ENCODE measurements at places on chromosomes 7 and 10.

DNA sequence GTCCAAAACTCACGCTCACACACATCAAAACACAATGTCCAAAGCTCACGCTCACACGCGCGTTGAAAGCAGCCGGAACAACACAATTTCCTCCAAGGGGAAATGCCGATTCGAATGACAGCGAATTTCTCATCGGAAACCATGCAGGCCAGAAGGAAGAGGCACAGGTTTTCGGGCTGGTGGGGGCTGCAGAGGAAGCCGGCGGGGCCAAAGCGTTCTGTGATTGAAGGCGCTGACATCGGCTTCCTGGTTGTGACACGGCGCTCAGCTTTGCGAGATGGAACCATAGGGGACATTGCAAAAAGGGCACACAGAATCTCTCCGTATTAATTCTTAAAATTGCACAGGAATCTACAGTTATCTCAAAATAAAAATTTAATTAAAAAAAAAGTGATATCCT is 61.3 kb downstream of the FOXL3 start:
- DNase-seq: peak; percentile 50

- no peak for DNase-seq
Measured at GRCh38 chr7:137545059-137545716, 201.7 kb upstream of the PTN start.

- DNase-seq: no peak
Measured at GRCh38 chr10:113069595-113069994, 119.5 kb downstream of the TCF7L2 start.

DNA sequence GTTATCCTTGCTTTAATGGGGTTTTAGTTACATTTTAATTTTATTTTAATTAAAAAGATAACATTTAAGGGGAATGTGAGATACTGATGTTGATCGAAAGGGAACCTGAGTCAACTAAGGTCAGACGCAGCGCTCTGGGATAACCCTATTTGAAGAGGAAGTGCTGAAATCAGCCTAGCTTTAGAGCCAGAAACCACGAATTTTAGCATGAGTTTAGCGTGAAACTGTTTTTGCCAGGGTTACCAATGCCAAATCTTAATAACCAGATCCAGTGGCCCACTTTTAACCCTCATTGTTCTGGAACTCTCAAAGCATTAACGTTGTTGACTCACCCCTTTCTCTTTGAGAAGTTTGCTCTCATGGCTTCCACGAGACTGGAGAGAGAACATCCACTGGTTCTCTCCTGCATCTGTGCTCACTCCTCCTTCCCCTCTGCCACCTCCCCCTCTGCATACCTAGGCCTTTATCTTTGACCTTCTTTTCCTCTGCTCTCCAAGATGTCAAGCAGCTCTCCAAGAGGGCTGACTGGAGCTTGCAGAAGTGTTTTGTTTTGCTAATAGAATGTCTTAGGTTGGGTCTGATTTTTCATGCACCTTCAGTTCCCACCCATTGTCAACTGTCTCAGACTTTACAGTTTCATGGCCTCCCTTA is 198.3 kb upstream of the CELF2 start:
- DNase-seq: no peak

DNA sequence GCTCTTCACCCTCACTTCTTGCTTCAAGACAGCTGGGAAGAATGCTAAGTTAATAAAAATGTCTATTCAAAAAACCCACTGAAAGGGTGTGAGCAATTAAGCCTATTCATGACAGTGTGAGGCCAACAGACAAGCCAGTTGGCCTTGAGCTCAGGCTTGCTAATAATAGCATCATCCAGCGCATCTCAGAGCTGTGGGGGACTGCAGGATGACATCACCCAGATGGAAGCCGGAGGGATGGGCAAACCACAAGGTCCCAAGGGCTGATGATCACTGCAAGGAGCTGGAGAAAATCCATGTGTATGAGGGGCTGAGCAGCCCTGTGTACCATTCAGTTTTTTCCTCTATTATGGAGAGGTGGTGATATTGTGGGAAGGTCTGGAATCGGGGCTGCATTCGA is 770.4 kb downstream of the TNS3 start:
- DNase-seq: no peak

DNA sequence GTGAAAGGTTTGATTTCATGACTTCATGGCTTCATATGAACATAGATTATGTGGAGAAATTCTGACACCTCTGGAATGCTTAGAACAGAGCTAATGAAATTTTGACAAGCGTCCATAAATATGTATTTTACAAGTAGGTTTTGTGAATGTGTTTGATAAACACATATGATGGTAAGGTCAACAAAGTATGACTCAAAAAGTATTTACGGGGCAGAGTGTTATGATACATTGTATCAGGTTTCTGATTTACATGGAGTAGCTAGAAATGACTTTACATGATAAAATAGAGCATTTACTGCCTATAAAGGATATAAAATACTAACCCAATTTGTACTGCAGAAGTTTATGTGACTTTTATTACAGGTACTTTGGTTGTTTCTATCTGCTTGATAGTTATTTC is 206.3 kb downstream of the MDFIC start:
- no peak for DNase-seq

DNA sequence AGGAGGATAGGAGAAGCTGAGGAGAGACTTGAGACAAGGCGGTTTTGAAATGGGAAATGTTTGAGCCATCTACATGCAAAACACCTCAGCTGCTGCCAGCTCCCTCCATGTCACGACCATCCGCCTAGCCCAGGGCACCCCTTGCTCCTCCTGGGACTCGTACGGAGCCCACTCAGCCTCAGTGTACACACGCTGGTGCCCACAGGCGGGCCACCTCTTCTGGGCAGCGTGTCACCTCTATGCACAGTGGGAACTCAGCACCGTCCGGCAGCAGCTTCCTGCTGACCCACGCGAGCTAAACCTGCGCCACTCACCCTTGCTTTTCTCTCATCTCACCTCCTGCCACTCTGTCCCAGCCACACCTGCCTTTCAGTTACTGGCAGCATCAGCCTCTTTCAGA is 108.3 kb downstream of the GALNT11 start:
- DNase-seq: no peak

DNA sequence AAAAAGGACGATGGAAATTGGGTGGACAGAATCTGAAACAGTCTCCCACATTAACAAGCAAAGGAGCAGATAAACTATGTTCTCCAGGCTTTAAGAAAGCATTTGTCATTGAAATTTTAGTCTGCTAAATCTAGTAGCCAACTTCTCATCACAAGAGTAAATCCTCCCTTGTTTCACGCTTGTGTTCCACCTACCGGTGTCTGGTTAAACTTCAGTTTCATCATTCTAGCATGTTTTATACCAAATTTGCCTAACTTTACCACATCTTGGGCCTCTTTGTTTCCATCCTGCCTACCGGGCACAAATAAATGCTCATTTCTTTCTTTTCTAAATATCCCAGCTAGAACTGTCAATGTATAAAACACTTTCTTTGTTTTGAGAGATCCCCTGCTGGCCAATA is 5.8 kb downstream of the LIPA start:
- DNase-seq: no peak

DNA sequence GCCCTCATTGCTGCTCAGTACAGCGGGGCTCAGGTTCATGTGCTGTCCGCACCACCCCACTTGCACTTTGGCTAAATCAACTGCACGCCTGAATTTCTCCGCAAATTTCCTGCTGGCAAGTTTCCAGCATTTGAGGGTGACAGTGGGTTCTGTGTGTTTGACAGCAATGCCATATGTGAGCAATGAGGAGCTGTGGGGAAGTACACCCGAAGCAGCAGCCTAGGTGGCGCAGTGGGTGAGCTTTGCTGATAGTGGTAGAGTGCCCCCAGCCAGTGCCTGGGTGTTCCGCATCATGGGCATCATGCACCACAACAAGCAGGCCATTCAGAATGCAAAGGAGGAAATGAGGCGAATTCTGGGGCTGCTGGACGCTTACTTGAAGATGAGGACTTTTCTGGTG is 103.9 kb upstream of the POT1 start:
- DNase-seq: no peak

- no peak for DNase-seq
Measured at GRCh38 chr10:3749011-3749410, 36.0 kb downstream of the KLF6 start.

DNA sequence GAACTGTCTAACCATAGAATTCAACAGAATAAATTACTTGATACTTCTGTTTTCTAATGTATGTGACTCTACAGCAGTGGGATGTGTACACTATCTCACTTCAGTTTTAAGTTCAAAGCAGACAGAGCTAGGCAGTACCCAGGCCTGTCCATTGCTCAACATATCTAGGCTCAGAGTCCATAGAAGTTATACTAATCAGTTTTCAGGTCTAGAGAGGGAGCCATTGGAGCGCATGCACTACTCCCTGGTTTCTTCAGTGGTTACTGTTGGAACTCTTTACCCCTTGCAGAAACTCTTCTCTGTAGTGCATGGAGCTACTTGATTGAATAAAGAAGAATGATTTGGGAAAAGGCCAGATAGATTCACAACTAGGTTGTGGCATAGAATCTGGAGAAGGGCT is 4.4 kb downstream of the CD36 start:
- no peak for DNase-seq
